ENCODE measurements at places on chromosomes 4 and X.

DNA sequence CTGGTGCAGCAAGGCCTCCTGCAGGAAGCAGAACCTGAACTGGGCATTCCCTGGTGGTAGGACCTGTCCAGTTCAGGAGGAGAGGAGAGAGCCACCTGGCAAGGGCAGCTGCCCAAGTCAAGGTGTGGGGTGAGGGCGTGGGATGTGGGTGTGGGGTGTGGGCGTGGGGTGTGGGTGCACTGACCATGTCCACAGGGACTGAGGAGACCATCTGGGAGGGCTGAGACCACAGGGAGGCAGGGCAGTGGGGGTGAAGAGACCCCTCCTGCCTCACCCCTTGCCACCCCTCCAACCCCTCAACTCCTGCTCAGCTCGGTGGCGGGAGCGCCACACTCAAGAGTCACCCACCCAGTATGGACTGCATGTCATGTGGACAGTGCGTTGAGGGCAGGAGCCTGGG lies 117.9 kb downstream of the CPZ start:
- no peak for DNase-seq

DNA sequence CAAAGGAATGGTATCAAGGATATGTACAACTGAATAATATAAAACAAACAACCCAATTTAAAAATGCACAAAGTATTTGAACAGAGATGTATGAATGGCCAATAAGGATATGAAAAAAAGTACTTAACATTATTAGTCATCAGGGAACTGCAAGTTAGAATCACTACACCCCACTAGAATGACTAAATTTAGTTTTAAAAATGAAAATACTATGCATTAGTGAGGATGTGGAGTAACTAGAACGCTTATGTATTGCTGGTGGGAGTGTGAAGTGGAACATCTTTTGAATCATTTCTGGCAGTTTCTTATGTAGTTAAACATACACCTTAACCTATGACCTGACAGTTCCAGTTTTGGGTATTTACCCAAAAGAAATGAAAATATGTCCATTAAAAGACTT lies 13.0 kb upstream of the SLC16A2 start:
- DNase-seq: no peak

- no peak for DNase-seq
These were observed 3.1 kb downstream of the IL1RAPL1 start for GRCh38 chrX:28590396-28590795.

DNA sequence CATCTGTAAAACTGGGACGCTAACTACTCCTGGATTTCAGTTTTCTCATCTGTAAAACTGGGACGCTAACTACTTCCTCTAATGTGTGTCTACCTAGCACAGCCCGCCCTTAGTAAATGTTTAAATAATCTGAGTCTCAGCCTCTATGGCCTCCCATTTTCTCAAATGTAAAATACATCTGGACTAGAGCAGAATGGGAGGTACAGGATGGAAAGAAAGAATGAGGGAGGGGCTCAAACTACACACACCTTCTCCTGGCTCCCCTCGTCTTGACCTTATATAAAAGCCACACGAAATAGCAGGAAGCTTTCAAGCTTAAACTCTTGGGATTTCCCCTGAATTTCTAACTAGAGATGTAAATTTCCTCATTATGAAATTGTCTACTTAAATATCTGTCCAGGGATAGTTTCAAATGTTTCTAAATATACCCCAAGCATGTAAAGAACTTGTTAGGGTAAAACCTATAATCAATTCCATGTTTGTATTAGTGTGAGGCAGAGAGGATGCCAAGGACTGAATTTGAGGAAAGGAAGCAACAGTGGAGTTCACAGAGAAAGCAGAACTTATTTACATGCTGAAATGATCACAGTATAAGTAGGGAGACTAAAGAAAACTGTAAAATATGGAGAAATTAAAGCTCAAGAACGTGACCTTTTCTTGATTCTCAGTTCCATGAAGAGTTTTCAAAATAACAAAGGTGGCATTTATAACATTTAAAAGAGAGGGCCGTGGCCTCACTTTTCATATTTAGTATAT lies 220.0 kb downstream of the NWD2 start:
- DNase-seq: no peak

DNA sequence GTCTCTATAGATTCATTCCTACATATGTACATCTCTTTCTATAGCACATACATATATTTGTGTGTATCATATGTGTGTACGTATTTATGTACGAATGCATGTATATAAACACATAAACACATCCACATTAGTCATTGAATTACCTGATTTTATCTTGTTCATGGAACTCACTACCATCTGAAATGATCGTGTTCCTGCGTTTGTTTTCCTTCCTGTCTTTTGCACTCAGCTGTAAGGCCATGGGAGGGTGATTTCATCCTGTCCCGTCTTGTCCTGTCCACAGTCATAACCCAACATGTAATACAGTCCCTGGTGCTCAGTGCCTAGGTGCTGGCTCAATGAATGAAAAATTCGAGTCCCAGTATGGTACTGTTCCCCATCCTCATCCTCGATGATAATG lies 191.8 kb upstream of the PSAPL1 start:
- DNase-seq: no peak

- DNase-seq: no peak
These were observed 84.6 kb downstream of the FBXO8 start for GRCh38 chr4:174198828-174199227.

- DNase-seq: no peak
These were observed 72.3 kb upstream of the STIM2 start for GRCh38 chr4:26788341-26788733.

- no peak for DNase-seq
These were observed 18.7 kb upstream of the ALG13 start for GRCh38 chrX:111662292-111662691.

DNA sequence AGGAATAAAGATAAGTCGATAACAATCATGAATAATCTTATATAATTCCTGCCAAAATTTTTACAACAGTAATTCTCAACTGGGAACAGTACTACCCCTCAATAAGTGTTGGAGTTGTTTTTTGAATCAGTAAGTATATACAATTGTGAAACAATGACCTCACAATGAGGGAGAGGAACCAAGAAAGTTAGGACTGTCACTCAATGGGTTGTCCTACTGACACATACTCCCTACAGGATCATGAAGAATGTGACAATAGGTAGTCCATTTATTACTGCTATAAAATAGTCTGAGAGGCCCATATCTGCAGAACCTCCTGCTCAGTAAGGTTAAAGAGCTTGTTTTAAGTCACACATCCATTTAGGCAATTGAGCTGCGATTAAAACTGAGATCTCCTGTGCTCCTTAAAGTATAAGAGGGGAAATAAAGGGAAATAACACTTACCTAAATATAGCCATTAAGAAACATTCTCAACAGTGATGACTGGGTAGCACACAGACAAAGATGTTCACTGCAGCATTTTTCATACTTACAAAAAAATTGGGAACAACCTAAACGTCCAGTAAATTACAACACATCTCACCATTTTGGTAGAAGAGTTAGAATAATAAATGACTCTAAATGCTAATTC lies 26.2 kb downstream of the FBXW7 start:
- DNase-seq: no peak

- DNase-seq: no peak
These were observed 2302.5 kb downstream of the ARAP2 start for GRCh38 chr4:33941854-33942253.

GRCh38 chr4:59945716-59946115 lies 1254.4 kb upstream of the ADGRL3 start:
- no peak for DNase-seq

GRCh38 chrX:68186552-68187262 lies 246.6 kb downstream of the OPHN1 start:
- no peak for DNase-seq

DNA sequence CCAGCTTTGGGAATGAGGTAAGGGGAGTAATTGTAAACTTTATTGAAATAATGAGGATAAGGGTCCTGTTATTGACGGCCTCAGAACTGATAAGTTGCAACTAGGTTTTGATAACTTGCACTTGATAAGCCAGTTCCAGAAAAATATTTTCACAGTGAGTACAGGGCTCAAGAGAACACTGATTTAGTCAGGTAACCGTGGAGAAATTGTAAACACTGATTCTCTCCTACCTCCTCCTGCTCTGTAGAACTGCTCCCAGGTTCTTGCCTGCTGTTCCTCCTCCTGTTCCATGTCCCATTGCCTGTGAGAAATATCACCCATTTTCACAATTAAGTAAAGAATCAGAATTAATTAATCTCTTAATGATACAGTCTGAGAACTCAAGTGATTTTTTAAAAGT lies 55.0 kb upstream of the CXXC4 start:
- no peak for DNase-seq

- DNase-seq: no peak
These were observed 229.6 kb upstream of the AGTR2 start for GRCh38 chrX:115940888-115941332.

DNA sequence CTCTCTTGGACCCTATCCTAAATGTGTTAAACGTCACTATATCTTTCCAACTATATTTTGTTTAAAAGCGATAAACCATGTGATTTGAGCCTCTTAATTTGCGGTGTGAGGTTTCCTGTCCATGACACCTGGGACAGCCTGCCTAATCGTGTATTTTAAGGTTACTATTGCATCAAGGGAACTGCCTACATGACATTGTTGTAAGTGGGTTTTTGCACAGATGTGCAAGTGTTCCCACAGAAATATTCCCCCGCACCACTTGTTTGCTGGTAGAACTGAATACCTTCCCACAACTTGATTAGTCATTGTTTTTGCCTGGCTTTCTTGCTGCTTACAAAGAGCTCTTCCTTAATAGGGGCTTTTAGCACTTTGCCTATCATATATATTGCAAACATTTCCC lies 5.1 kb upstream of the FAM184B start:
- DNase-seq: no peak

DNA sequence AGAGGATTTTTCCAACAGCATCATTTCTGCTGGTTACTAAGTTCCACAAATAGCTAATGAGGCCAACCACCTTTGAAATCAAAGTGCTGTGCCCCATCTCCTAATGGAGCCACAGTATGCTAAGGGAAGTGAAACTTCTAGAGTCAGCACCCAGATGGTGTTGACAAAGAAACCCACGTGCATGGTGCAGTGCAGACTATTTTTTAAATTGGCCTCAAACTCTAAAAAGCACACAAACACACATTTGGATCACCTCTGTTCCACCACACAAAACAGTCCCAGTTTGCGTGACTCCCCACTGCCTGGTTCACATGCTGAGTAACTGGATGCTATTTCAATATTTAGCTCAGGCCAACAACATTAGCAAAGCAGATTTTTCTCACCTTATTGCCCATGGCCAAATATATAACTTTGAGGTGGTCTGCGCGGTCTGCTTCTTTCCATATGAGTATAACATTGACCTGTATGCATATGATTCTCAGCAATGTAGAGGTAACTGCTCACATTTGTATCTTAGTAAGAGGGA lies 69.9 kb downstream of the AMELX start:
- no peak for DNase-seq

GRCh38 chr4:99205153-99205979 lies 13.7 kb downstream of the ADH6 start:
- DNase-seq: no peak

- no peak for DNase-seq
These were observed 6.8 kb upstream of the ANOS1 start for GRCh38 chrX:8738588-8739189.

- DNase-seq: no peak
These were observed 13.8 kb downstream of the MAD2L1 start for GRCh38 chr4:120052856-120053255.

- DNase-seq: no peak
These were observed 4.9 kb downstream of the SLC9A7 start for GRCh38 chrX:46754036-46754435.

- DNase-seq: no peak
These were observed 121.3 kb downstream of the EGF start for GRCh38 chr4:110034026-110034393.

DNA sequence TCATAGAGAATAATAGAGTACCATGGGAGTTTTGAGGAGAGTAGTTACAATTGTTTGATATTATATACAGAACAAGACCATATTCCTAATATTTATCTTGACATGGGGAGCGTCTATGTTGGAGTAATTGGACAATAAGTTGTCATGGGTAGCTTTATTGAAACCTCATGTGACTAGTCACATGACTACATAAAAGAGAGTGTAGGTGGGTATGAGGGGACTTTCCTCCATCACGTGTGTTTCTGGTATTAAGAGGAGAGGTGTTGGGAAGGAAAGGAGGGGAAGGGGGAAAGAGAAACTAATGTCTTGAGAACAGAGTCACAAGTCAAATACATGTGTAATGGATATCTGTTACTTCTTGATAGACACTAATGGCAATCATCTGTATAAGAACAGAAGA lies 33.1 kb downstream of the PDLIM5 start:
- no peak for DNase-seq

- no peak for DNase-seq
These were observed 1.0 kb upstream of the ANKRD17 start for GRCh38 chr4:73259571-73260090.

DNA sequence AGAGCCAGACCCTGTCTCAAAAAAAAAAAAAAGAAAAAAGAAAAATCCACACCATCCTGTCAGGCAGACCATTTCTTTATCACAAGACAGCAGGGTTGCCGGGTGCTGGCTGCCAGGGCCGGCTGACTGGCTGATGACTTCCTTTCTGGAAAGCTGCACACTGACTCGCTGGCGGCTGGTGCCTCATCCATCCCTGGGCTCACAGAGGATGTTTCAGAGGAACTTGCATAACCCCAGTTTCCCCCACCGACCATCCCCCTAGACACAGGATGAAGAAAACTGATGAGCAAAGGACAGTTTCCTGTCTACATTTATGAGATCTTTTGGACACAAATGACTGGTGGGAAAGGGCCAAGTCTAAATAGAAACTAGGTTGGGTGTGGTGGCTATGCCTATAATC lies 14.1 kb downstream of the HPSE start:
- DNase-seq: no peak

GRCh38 chr4:76950052-76950955 lies 752 bp downstream of the SEPTIN11 start:
- peak; percentile 10 for DNase-seq

GRCh38 chr4:88765729-88766128 lies 68.1 kb upstream of the NAP1L5 start:
- no peak for DNase-seq

Measured in stimulated activated CD8-positive, alpha-beta memory T cell treated with anti-CD3 and anti-CD28 coated beads, Interleukin-2, amount 100 ng/mL, for 1 hour (primary cell).